ENCODE measurements at places on chromosomes 11 and 22.

DNA sequence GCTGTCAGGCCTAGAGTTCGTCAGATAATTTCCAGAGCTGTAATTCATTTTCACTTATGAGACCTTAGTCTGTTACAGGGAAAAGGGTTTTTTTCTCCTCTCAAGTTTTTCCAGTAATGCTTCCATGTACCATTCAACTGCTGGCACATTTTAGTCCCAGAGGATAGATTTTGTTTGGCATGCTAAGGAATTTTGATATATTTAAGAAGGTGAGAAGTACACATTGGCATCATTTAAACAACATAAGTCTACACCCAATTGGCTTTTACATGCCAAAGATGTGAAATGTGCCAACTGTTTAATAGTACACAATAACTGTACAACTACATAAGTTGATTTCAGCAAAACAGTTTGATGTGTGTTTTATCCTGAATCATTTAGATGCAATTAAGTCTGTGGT is 71.0 kb downstream of the PAX6 start:
- DNase-seq, result no peak

DNA sequence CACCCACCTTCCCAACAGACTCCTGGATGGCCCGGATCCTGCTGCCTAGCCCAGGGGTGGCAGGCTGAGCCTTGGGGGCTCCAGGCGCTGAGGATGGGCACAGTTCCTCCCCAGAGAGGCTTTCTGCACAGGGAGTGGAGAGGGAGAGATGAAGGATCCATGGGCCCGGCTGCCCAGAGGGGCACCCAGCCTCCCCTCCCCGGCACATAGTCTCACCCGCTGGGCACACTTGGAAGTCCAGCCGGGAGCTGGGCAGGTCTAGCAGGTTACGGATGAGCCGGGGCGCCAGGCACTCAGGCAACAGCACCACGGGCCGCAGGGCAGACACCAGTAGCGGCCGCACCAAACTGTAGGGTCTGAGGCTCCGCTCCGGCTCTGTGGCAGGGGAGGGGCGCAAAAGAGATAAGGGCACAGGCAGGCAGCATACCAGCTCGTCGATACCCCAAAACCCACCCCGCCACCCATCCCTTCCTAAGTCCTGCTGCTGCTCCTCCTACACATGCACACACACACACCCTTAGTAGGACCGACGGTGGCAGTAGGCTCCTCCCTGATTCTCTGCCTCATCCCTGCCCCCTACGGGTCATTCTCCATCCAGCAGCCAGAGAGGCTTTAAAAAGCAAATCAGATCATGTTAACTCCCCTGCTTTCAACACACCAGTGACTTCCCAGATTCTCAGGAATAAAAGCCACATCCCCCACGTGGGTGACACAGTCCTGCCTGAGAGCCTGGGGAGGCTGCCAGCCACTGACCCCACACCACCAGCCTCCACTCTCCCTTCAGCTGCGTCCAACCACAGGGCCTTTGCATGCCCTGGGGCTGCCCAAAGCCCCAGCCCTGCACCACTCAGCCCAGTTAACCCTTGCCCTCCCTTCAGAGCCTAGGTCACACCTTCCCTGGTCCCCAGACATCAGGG is 6.5 kb upstream of the MFNG start:
- no peak for DNase-seq

GRCh38 chr11:131371791-131372104 is 1.3 kb downstream of the NTM start:
- no peak for DNase-seq

- DNase-seq, result no peak
Measured at GRCh38 chr11:27718346-27718862, 18.1 kb upstream of the BDNF start.

GRCh38 chr11:114276077-114276476 is 20.1 kb upstream of the NNMT start:
- no peak for DNase-seq

DNA sequence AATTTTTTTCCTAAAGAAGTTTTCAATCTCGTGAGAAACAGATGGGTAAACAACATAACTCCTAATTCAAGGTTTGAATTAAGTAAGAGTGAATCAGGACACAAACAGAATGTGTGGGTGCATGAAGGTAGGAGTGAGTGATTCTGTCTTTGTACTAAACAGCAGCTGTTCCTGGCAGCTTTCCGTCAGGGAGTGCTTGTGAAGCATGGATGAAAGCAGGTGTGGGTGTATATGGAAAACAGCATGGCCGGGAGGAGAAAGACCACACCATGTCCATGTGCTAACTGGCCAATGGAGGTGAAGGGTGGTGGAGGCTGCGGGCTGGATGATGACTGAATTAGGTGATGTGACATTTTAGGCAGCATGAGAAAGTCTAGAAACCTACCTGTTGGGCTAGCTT is 49.6 kb downstream of the BARX2 start:
- no peak for DNase-seq

GRCh38 chr22:45262931-45263462 is 21.8 kb upstream of the UPK3A start:
- no peak for DNase-seq

DNA sequence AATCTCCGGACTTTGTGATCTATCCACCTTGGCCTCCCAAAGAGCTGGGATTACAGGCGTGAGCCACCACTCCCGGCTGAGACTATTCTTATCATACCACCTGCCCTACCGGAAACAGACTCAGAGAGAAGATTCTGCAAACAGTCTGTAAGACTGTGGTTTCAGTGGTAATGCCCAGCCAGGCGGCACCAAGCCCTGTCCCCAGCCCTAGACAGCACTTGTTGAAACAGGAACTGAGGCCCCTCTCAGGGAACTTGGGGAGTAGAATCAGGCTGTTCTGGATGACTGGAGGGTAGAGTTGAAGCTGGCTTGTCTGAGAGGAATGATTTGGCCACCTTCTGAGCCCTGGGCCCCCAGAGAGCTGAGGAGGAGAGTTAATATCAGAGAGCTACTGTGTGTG is 1.3 kb upstream of the INSC start:
- DNase-seq, result no peak

- no peak for DNase-seq
Measured at GRCh38 chr11:103359216-103359615, 250.0 kb downstream of the DYNC2H1 start.

DNA sequence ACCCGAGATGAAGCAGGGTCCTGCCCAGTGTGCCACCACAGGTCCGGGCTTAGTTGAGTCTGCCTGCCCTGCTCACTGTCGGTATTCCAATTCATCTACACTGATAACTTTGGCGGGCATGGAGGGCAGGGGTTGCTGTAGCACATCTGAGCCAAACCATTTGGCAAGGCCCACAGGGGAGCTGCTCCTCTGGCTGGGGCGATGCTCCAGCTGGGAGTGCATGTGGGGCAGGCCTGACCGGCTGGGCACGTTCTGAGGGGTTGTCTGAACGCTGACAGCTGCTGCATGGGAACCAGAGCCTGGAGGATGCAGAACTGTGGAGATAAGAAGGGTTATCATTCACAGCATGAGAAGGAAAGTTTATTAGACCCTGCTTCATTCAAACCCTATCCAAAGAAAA is 40.4 kb downstream of the DRG1 start:
- no peak for DNase-seq

- no peak for DNase-seq
Measured at GRCh38 chr11:6022956-6023355, 7.6 kb downstream of the OR56A1 start.

DNA sequence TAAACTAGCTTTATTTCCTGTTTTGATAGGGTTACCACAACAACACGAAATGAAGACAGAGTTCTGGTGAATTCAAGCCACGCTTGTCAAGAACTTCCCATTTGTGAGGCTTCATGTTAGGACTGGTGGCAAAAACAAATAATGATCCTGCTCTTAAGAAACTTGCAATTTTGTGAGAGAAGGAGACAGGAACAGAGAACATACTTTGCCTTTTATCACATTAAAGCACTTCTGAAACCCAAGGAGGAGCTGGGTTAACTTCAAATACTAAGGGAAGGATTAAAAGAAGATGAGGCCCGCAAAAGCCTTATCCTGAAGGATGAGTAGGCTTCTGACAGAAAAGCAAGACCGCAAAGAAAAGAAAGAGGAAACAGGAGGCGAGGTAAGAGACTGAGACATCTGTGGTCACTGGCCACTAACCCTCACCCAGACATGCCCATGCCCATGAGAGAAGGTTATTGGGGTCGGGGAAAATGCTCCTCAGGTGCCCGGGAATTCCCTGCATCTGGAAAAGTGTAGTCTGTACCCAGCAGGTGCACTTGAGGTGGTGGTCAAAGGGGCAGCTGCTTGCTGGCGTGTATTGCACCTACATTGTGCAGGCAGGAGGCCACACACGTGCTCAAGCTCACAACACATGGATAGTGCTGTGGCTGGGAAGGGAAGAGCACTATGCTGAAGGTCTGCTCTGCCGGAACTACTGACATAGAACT is 50.5 kb downstream of the MAPK1 start:
- no peak for DNase-seq

DNA sequence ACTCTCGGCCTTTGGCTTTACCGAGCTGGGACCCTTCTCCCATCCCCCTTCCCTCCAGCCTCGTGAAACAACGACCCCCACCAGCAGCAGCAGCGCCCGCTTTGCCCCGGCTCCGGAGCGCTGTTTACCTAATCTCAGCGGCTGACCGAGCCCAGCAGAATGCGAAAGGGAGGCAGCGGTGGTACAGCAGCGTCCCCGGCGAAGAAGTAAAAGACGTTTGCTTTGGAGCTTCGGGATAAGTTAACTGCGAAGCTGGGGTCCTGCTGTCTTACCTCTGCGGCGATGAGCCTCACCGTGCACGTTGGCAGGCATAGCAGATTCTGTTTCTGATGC is 2.0 kb upstream of the LARGE1 start:
- no peak for DNase-seq

DNA sequence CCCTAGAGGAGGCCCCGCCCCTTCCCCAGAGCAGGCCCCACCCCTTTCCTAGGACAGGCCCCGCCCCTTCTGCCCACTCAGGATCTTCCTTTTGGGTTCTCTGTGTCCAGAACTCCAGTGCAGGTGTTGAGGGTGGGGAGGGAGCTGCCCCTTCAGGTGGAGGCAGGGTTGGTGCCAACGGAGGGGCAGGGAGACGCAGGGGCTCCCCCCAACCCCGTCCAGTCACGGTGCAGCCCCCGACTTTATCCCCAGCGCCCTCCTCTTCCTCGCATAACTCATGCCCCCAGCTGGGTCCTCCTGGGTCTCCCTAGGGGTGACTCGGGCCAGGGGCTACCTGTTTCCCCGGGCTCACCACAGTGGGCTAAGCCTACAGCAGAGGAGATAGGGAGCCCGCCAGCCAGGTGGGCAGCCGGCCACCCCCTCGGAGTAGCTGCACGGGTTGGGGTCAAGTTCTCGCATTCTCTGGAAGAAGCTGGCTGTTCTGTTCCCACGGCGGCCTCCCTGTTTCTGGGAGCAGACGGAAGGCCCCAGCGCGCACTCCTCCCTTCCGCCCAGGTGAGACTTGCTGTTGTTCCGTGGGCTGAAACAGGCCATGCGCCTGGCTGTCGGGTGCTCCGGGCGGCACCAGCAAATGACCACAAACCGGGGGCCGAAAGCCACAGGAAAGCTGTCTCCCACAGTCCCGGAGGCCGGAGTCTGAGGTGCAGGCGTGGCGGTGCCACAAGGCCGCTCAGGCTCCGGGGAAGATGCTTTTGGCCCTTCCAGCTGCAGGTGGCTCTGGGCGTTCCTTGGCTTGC is 38.9 kb downstream of the MUC2 start:
- no peak for DNase-seq

GRCh38 chr11:2590131-2590964 is 109.4 kb downstream of the KCNQ1OT1 start:
- DNase-seq, result no peak

GRCh38 chr11:20111871-20112270 is 48.4 kb downstream of the DBX1 start:
- DNase-seq, result no peak

GRCh38 chr11:62854825-62855570 is 15.6 kb upstream of the WDR74 start:
- no peak for DNase-seq

DNA sequence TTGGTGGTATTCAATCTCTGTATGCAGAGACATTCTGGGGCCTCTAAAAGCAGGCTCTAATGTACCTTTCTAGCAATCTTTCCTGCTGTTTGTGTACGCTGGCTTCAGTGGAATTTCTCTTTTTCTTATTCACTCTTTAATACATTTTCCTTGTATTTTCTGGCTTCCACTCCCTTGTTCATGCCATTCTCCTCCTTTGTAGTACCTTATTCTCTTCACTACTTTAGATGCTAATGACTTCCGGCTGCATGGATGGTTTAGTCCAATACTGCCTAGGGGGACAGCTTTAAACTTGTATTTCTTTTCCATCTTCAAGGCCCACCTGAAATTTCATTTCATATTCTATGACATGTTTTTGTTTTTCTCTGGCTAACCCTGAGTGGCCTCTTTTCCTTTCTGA is 40.2 kb downstream of the DDX10 start:
- no peak for DNase-seq

GRCh38 chr11:84501750-84502149 is 1125.4 kb downstream of the DLG2 start:
- DNase-seq, result no peak

DNA sequence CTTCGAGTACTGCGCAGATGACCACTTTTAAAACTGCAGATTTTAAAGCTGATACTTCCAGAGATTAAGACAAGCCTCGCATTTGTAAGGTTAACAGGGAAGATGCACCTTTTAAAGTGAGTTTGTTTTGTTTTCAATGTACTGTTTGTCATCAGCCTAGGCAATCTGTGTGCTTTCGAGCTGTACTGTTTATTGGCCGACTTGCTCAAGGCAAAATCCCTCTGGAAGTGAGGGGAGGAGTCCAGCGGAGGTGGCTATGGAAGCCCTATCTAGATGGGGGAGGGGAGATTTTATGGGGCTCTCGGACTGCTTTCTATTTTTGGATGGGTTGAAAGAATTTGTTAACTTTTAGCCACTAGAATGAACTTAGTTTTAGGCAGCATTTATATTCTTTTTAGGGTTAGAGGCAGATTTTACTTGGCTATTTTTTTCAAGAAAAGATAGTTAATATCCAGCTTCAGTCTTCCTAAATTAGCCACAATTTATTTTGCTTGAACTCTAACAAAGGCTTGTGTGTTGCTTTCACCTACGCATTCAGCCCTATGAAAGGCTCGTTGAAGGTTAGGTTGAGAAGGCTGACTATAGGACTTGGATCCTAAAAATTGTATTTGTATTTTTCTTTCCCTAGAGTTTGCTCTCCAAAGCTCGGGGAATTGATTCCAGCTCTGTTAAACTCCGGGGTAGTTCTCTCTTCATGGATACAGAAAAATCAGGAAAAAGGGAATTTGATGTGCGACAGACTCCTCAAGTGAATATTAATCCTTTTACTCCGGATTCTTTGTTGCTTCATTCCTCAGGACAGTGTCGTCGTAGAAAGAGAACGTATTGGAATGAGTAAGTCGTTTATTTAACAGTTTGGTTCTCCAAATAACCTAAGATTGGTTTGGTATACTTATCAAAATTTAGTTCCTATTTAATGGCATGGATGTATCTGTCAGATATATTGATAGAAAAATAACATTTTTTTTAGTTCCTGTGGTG is 2.1 kb downstream of the WEE1 start:
- DNase-seq, result no peak

- no peak for DNase-seq
Measured at GRCh38 chr22:25548866-25549464, 15.5 kb upstream of the GRK3 start.
